RPMI8226 (cell line): ENCODE measurements at places on chromosomes 5 and 9.

DNA sequence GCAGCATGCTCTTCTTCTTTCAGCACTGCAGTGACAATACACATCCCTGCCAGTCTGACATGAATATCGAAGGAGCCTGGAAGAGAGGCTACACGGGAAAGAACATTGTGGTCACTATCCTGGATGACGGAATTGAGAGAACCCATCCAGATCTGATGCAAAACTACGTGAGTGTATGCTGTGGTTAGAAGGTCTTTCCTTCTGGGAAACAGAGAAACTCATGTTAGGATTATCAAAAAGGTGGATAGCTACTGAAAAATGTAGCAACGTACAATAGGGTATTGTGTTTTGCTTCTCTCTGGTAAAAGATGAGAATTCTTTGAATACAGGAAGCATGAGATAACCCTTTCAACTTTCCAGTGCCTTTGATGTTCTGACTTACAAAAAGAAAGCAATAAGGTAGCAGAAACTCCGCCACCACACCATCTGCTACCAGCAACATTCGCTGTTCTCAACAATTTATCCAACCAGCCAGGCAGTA is 133.3 kb downstream of the PCSK5 start:
- no peak for DNase-seq

GRCh38 chr5:79521156-79521555 is 7.2 kb upstream of the HOMER1 start:
- DNase-seq = no peak

DNA sequence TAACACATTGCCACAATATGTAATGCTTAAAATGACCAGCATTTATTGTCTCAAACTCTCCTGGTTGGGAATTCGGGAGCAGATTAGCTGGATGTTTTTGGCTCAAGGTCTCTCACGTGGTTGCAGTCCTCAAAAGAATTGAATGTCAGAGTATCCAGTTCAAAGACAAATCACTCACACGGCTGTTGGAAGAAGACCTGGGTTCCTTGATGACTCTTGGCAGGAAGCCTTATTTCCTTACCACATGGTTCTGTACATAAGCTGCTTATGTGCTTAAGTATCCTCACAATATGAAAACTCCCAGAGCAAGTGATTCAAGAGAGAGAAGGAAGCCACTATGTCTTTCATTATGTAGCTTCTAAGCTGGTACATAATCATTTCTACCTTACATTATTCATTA is 230.3 kb upstream of the PTPRD start:
- DNase-seq = no peak

- DNase-seq = no peak
These were observed 31.6 kb downstream of the B4GALT1 start for GRCh38 chr9:33135470-33135958.

- no peak for DNase-seq
These were observed 179.0 kb downstream of the FANCC start for GRCh38 chr9:95138474-95138873.
